SJSA1 (cell line): ENCODE measurements at places on chromosomes 1 and 21.
A peak's percentile ranks its signal among the peaks of the same experiment; 100 is the strongest.

- DNase-seq = peak; percentile 53
Observed at GRCh38 chr1:224852901-224853568, 76.4 kb upstream of the DNAH14 start.

DNA sequence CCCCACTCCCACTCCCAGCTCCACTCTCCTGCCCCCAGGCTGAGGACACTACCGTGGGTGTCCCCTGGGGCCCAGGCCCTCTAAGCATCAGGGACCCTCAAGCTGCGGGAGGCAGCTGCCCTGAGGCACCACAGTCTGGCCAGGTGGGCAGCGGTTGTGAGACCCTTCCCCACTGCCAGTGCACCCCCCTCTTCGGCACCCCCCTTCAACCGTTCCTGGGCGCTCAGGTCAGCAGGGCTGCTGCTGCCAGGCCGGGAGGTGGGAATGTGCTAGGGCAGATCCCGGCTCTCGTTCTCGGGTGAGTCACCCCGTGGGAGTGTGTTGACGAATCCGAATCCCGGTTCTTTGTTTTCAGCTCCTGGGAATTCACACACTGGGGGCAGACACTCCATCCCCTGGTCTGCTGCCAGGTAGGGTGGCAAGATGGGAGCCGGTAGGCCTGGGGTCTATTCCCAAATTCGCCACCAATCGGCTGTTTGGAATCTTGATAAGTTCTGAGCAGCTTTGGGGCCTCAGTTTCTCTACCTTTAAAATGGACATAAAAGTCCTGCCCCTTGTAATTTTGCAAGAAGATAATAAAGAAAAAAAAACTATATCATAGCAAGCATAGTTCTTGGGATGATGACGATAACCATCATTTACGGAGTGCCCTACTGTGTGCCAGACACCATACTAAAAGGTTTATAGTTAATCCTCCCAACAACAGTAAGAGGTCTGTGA is 28.5 kb upstream of the CASZ1 start:
- DNase-seq = peak; percentile 59

DNA sequence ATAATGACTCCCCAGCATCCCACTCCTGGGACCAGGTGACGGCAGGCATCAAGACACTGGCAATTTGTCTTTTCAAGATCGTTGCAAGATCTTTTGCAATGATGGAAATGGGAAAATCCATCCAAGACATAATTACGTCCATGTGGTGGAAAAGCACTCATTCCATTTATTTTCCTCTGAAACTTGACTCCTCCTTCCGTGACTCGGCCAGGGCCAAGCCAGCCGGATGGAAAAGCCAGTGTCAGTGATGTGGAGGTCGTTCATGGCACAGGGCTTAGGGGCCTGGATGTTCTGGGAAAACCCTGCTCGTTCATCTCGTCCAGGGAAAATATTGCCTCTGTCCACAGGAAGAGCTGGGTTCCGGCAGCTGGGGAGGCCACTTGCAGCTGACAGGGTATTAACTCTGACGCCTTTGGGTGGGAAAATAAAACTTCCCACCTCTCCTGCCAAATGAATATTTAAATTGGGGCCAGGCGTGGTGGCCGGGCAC is 46.2 kb downstream of the C1orf198 start:
- DNase-seq = no peak

- DNase-seq = no peak
Observed at GRCh38 chr1:39758556-39759435, 12.4 kb downstream of the OXCT2 start.

- peak; percentile 35 for DNase-seq
Observed at GRCh38 chr1:47676311-47677054, 238.6 kb downstream of the FOXD2 start.

- DNase-seq = no peak
Observed at GRCh38 chr1:223198628-223198965, 55.5 kb upstream of the TLR5 start.

DNA sequence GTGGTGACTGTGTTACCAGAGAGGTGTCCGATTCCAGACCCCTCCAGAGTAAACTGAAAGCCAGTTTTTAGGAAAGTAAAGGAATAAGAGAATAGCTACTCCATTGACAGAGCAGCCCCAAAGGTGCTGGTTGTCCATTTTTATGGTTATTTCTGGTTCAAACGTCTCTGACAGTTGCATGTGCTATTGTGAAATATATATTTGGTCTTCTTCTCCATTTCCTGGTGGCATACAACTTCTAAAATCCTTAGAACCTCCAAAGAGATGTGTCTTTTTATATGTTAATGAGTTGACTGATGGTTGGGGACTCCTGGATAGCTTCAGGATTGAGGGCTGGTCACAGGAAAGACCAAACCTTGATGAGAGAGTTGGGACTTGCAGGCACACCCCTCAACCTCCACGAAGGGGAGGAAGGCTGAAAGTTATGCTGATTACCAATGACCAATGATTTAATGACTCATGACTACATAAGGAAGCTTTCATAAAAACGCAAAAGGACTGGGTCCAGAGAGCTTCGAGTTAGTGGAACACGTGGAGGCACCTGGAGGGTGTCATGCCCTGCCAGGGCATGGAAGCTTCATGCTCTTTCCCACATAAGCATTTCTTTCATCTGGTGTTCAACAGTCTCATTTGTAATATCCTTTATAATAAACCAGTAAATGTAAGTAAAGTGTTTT is 100.7 kb downstream of the SLC16A1 start:
- DNase-seq = no peak

DNA sequence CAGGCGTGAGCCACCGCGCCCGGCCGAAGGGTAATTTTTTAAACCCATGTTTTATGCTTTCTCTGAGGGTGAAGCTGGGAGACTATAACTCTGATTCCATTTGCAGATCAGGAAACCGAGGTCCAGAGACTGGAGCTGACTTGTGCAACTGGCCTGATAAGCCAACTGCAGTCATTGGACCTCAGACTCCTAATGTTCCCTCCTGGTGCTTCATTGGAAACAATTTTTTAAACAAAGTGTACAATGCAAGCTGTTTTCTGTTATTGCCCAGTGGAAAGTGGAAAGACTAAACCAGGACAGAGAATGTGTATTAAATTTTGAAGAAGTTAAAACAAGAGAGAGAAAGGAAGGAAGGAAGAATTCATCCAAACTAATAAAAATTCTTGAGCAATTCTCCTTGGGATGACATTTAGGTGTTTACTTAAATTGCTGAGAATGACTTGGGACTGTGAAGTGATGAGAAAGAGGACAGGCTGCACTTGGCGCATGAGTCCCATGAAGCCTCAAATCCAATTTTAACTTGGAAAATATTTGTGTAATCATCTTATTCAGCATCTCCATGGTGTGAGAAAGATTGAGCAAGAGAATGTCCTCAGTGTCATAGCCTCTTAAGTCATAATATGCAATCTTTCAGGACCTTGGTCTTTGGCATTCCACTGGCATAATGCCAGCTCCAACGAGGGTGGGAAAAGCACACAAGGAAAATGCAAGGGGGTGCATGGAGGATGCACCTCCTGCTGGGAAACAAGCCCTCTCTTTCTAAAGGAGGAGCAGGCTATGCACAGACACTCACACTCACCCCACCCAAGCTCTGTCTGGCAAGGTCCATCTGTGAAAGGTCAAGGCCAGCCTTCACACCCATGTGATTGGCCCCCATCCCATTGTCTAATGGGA is 342.0 kb downstream of the SIPA1L2 start:
- no peak for DNase-seq

GRCh38 chr1:208242146-208242545 is 2.0 kb downstream of the PLXNA2 start:
- DNase-seq = no peak

GRCh38 chr21:25191141-25191540 is 416.1 kb downstream of the MRPL39 start:
- no peak for DNase-seq

DNA sequence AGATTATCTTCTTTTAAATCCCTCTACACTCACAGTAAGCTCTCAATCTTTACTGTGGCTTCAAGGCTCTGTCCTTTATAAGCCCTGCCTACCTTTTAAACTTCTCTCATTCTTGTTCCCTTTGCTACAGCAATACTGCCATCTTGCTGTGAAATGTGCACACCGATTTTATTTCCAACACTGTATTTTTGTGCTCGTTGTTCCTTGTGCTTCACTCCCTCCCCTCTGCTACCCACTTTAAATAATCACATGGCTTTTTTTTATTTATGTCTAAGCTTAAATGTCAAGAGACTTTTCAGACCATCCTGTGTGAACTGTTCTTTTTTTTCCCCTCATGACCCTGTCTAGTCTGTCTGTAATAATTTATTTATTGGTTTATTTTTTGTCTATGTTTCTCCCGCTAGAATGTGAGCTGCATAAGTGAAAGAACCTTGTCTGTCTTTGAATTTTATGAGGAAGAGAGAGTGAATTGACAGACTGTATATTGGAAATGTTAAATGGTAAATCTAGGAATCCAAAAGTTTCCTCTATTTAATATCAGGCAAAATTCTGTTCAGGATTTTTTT is 45.7 kb downstream of the ABCD3 start:
- DNase-seq = no peak

GRCh38 chr1:234683861-234684632 is 74.1 kb upstream of the IRF2BP2 start:
- no peak for DNase-seq

- DNase-seq = peak; percentile 92
Observed at GRCh38 chr1:234963180-234963903, 165.3 kb downstream of the TOMM20 start.
